ENCODE measurements at places on chromosomes 13 and 19. TPM values are rescaled to one million over a fixed set of nuclear protein-coding genes. Genes with fewer than 3 reads are reported as not detected.

GRCh38 chr13:54511366-54511765, 1482.8 kb downstream of the OLFM4 start:
- no peak for DNase-seq

DNA sequence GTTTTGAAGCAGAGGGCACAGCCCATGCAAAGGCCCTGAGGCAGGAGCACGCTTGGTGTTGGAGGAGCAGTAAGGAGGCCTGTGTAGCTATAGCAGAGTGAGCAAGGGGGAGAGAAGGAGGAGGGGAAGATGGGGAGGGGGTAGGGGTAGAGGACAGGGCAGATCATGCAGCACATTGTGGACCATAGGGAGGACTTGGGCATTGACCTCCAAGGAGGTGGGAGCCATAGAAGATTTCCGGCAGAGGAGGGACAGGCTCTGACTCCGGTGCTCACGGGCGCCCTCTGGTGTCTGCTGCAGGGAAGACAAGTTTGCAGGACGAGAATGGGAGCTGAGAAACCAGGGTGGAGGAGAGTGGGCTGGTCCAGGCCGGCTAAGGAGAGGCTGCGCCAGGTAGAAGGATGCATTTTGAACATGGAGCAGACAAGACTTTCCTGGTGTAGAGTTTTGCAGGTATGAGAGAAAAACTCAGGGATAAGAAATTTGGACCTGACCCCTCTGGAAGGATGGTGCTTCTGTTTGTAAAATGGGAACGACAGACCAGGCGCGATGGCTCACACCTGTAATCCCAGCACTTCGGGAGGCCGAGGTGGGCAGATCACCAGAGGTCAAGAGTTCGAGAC, 13.7 kb upstream of the CREB3L3 start:
- DNase-seq: peak; percentile 89

DNA sequence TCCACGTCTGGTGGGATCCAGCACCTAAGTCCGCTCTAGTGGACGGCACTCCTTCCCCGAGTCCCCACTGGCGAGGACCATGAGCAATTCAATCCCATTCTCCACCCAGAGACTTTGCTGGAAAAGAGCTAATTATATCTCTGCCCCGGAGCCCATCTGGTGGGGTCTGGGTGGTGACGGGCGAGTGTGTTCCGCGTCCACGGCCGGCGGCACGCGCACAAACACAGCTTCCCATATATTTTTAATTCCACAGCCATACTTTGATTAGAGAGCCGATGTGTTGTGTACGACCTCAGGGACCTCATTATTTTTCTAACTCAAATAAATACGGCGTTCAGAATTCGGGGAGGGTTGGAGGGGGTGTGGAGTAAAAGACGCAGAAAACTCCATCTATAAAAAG, 64.1 kb upstream of the ADGRE5 start:
- no peak for DNase-seq

- DNase-seq: no peak
These were observed 40.8 kb downstream of the CHST8 start for GRCh38 chr19:33662391-33663092.

The LRRC4B gene
- 3.6 TPM for total RNA-seq

The TRPC4 gene
- total RNA-seq: not detected

The GJB2 gene
- total RNA-seq: 0.20 TPM

The ENOX1 gene
- 3.0 TPM for total RNA-seq
